ENCODE measurements at places on chromosomes 2 and 18.

DNA sequence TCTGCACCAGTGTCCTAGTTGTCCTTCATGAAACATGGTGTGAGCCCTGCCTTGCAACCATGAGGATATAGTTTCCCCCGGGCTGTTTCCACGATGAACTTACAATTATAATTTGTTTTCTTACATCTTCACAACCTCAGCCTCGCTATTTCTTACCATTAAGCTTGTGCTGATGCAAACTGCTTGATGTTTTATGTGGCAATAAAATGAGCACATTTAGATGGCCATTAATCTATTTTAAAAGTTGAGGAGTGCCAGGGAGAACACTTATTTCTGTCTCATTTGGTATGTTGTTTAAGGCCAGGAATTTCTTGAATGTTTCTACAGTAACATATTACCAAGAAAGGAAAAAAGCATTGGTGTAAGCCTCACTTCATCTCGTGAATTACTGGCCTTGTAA is 214.5 kb upstream of the SLC8A1 start:
- no peak for DNase-seq

DNA sequence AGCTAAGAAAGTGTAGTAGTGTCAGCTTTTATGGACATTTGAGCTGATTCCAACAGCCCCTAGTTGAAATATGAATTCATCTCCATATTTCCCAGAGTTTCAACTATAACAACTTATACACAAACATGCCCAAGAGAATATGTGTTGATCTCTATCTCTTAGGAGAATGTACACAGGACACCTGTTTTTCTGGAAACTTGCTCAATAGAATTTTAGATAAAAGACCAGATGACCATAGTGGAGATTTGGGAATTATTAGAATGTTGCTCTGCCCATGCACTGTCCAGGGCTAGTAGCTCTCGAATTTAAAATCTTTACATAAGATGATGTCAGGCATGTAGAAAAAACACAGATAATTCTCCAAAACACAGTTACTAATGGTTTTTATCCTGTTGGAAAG is 162.3 kb upstream of the VRK2 start:
- DNase-seq, result no peak

DNA sequence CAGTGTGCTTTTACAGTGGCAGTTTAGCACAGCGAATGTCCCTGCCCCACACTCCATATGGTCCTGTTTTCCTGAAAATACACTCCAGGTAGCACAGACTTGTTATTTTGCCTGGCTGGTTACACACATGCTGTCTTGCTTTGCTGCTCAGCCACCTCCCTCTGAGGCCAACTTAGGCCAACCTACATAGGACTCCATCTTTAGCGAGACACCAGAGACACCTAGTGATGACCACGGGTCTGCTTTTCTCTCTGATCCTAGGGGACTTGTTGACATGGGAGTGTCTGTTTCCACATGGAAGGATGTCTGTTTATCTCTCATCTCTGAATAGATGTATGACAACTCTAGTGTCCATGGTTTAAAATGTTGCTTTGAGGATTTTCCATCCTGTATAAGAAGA is 43.3 kb downstream of the PLEKHB2 start:
- DNase-seq, result no peak

GRCh38 chr18:34220081-34220815 is 4.5 kb downstream of the NOL4 start:
- no peak for DNase-seq

- DNase-seq, result no peak
Measured at GRCh38 chr2:76977846-76978727, 544.1 kb downstream of the LRRTM4 start.

DNA sequence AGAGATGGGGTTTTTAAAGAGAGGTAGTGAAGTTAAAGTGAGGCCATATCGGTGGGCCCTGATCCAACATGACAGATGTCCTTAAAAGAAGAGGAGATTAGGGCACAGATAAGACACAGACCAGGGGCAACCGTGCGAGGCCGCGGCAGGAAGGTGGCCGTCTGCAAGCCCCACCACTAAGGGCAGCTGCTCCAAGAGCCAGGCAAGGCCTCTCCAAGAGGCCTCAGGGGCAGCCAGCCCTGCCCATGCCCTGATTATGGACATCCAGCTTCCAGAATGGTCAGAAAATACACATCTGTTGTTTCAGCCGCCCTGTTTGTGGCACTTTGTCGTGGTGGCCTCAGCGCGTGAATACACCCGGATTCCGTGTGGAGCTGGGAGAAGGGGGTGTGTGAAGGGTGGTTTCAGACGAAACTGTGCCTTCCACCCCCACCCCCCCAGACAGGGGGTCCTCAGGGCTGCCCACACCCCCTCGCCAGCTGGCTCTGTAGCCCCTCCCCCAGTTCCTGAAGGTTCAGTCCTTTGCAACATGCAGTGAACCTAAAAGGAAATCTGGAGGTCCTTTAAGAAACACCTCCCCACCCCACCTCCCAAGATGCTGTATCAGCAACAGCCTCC is 74.1 kb upstream of the SMAD7 start:
- no peak for DNase-seq
